ENCODE measurements at places on chromosomes 1 and 21.

GRCh38 chr1:155695072-155695471 is 6.2 kb downstream of the DAP3 start:
- DNase-seq = no peak

DNA sequence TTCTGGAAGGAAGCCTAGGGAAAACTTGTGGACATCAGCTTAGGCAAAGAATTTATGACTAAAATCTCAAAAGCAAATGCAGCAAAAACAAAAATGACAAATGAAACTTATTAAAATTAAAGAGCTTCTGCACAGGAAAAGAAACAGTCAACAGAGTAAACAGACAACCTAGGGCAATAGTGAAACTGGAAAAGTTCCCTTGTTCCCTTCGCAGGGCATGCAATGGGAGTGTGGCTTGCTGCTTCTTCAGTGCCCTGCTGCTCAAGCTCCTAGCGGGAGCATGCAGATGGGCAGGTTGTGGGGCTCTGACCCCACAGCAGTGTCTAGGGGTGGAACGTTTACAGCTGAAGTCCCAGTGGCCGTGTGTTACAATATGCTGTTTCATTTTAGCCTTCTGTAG is 1797.4 kb downstream of the NCAM2 start:
- DNase-seq = no peak

- DNase-seq = peak; percentile 74
Observed at GRCh38 chr1:234608911-234609690, 877 bp downstream of the IRF2BP2 start.

DNA sequence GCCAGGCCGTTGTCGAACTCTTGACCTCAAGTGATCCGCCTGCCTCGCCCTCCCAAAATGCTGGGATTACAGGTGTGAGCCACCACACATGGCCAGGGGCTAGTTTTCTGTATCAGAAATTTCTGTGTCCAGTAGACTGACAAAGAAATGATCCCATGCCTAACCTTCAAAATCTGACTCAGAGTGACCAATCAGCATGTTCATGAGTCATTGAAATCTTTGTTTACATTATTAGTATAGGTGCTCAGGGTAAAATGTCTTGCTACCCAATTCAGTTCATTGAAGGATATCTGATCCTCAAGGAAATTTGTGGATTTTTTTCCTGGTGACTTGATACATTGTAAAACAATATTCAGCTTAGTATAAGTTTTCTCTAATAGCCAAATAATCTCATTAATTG is 11.0 kb upstream of the LDLRAD2 start:
- DNase-seq = no peak

- no peak for DNase-seq
Observed at GRCh38 chr1:156241311-156241811, 623 bp upstream of the BGLAP start.

- DNase-seq = no peak
Observed at GRCh38 chr21:44571296-44571695, 2.2 kb upstream of the KRTAP10-4 start.

DNA sequence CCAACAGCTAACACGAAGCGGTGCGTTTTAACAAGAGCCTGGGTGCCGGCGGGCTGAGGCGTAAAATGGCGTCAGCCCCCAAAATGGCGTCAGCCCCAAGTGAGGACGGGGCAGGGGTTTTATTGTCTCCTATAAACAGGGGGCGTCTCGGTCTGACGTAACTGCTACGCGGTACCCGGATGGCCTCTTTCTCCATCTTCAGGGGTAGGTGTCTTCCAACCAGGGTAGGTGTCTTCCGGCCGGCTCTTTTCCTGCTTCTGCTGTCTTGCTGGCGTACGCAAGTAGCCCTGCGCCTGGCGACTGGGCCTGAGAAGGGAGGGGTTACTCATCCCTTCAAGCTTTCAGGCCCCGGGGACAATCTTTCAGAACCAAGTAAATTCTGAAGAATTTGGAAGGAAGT is 45.3 kb downstream of the LGR6 start:
- no peak for DNase-seq

- no peak for DNase-seq
Observed at GRCh38 chr1:65719391-65719790, 73.3 kb upstream of the PDE4B start.

DNA sequence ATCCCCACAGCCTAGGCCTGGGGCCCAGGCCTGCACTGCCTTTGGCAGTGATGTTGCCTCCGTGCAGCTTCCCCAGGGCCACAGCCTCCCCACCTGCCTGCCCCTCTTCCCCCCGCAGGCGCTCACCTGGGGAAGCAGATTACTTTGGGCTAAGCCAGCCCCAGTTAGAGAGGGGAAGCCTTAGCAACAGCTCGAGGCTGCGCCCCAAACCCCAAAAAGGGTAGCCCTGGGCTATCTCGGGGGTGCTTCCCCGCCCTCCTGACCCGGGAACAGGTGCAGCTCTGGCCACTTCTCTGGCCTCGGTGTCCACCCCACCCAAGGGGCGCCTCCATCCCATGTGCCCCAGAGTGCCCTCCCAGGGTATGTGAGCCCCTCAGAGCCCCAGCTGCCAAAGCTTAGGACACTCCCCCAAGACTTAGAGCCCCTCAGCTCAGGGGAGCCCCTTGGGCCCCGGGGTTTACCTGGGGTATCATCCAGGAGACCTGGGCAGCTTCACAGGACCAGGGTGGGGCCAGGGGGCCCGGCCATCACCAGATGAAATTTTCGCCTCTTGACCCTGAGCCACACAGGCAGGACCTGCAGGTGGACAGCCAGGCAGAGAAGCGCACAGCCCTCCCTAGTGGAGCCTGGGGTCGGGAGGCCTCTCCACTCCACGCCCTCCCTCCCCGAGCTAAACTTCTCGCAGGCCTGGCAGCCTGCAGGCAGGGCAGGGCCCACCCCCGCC is 3.3 kb upstream of the TTC34 start:
- DNase-seq = peak; percentile 71

GRCh38 chr1:47554901-47555300 is 117.1 kb downstream of the FOXD2 start:
- DNase-seq = no peak

- peak; percentile 49 for DNase-seq
Observed at GRCh38 chr1:35726450-35727433, 8.1 kb upstream of the C1orf216 start.

- no peak for DNase-seq
Observed at GRCh38 chr1:49160677-49161076, 384.0 kb upstream of the BEND5 start.

DNA sequence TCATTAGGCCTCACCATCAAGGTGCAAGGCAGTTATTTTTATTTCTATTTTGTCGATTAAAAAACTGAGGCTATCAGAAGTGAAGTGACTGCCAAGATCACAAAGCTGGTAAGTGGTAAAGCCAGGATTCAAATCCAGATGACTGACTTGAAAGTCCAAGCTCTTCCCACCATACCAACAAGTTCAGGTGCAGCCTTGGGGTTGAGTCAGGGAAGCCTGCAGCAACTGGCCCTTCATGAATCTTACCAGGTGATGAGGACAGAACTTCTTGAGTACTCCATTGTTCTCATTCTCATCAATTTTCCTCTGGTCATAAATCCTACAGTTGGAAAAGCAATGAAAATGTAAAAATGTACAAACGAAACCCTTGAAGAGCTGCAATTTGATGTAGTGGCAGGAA is 20.2 kb downstream of the PEA15 start:
- DNase-seq = no peak
